Progenitor cell of endocrine pancreas (in vitro differentiated cells): ENCODE measurements at places on chromosomes 3 and 15.

GRCh38 chr3:128383316-128384235 is 83.1 kb downstream of the DNAJB8 start:
- H3K36me3 ChIP-seq = peaks cover 2% of the 10 kb centered on the region
- DNase-seq = no peak
- no peak overlapping the region for H3K4me3 ChIP-seq
- H3K4me1 ChIP-seq = peaks cover 11% of the 10 kb centered on the region
- peaks cover 25% of the 10 kb centered on the region for H3K27me3 ChIP-seq
- no peak overlapping the region for H3K27ac ChIP-seq

- no peak for DNase-seq
- no peak overlapping the region for H3K4me3 ChIP-seq
- no peaks in the 10 kb centered on the region for H3K27me3 ChIP-seq
- no peaks in the 10 kb centered on the region for H3K36me3 ChIP-seq
Measured at GRCh38 chr3:60729056-60729455, 522.2 kb downstream of the FHIT start.

GRCh38 chr15:57403017-57403416 is 26.7 kb downstream of the CGNL1 start:
- H3K36me3 ChIP-seq = peaks cover 4% of the 10 kb centered on the region
- H3K27ac ChIP-seq = no peak overlapping the region
- DNase-seq = no peak
- H3K4me1 ChIP-seq = peaks cover 19% of the 10 kb centered on the region
- H3K4me3 ChIP-seq = no peak overlapping the region

DNA sequence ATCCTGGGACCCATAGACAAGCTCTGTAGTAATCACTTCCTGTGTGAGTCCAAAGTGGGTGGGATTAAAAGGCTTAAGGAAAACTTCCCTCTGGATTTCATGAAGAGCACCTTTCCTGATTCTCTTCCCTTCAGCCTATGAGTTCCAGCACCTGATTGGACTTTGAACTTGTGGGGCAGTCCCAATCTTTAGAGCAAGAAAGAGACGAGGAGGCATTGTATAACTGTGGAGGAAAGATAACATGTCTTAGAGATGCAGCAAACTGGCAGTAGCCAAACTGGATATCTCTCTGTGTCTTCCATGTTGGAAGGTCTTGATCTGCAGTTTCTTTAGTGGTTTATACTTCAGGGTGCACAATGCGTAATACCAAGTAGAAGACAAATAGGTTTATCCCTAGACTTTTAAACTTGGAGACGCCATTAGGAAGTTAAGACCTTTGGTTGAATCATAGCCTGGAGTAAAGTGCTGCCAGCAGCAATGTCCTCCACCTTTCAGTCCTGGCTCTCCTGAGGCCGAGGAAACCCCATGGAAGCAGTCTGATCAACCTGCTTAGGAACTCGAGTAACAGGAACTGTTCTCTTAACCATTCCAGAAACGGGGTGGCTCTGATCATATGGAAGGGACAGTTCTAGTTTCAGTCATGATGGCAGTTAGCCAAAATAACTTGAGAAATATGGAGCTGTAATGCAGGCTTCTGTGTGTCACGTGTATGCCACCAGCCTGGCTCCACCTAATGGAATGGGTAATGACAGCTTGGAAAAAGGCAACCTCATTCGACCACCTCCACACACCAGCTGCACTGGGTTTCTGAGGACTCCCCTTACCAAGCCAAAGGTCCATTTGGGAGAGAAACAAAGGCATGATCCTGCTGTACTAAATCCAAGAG is 4.7 kb downstream of the EIF1B start:
- H3K36me3 ChIP-seq = peaks cover 19% of the 10 kb centered on the region
- DNase-seq = no peak
- H3K4me3 ChIP-seq = no peak overlapping the region
- no peaks in the 10 kb centered on the region for H3K27me3 ChIP-seq

- no peak overlapping the region for H3K4me3 ChIP-seq
- no peaks in the 10 kb centered on the region for H3K4me1 ChIP-seq
- H3K36me3 ChIP-seq = peaks cover 4% of the 10 kb centered on the region
- no peak for DNase-seq
- no peaks in the 10 kb centered on the region for H3K27me3 ChIP-seq
- H3K27ac ChIP-seq = no peak overlapping the region
Measured at GRCh38 chr3:41710646-41711388, 251.1 kb downstream of the ULK4 start.

DNA sequence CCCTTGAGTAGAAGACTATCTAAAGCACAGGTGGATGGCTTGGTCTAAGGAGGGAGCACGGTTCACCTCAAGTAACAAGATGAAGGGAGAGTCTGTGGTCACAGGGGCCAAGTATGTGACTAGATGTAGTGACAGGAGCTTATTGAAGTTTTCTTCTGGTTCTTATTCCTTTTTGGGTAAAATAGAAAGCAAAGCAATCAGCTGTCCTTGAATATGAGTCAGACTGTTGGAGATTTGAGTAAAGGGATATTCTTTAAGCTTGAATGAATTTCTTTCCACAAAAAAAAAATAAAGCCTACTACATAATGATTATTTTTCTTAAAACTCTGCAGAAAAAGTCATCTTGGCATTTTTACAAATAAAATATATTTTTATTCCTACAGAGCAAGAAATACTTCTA is 1.5 kb upstream of the CNTN6 start:
- H3K4me1 ChIP-seq = peaks cover 15% of the 10 kb centered on the region
- peaks cover 4% of the 10 kb centered on the region for H3K27me3 ChIP-seq
- DNase-seq = no peak
- no peak overlapping the region for H3K4me3 ChIP-seq
- H3K27ac ChIP-seq = no peak overlapping the region

GRCh38 chr3:158935846-158936245 is 134.0 kb downstream of the MFSD1 start:
- H3K4me1 ChIP-seq = no peaks in the 10 kb centered on the region
- no peak overlapping the region for H3K4me3 ChIP-seq
- no peaks in the 10 kb centered on the region for H3K36me3 ChIP-seq
- DNase-seq = no peak
- no peak overlapping the region for H3K27ac ChIP-seq

- H3K36me3 ChIP-seq = no peaks in the 10 kb centered on the region
- H3K4me1 ChIP-seq = peaks cover 4% of the 10 kb centered on the region
- DNase-seq = peak; percentile 12
- H3K4me3 ChIP-seq = no peak overlapping the region
- peaks cover 8% of the 10 kb centered on the region for H3K27me3 ChIP-seq
Measured at GRCh38 chr15:83837945-83838571, 184.1 kb downstream of the ADAMTSL3 start.
